ENCODE measurements at places on chromosomes 12 and 14.

DNA sequence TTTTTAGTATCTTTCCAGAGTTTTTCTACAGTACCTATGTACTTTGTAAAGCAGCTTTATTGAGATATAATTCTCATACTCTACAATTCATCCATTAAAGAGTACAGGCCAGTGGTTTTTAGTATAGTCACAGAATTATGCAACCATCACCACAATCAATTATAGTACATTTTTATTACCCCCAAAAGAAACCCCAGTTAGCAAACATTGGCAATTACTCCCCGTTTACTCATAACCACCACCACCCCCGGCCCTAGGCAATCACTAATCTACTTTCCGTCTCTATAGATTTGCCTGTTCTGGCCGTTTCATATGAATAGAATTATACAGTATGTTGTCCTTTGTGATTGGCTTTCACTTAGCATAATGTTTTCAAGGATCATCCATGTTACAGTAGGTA is 119.8 kb downstream of the KICS2 start:
- DNase-seq, result no peak

- peak; percentile 4 for DNase-seq
Observed at GRCh38 chr14:60590991-60591414, 58.3 kb downstream of the SIX1 start.

- no peak for DNase-seq
Observed at GRCh38 chr14:50832935-50833630, 2.1 kb upstream of the NIN start.

DNA sequence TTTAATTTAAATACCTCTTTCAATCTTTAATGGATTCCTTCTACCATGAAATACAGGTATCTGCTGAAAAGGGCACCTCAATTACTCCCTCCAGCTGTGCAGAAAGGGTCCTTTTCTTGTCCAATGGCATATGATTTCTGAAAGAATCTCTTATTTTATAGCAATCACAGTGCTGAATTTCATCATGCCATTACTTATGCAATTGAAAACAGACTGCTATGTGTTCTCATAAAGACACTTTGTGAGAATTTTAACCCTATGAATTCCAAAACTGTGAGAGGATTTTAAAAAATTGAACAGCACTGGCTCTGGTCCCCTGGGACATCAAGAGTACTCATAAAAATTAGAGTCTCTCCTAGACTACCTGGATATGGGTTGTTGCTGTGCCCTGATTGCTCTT is 45.9 kb upstream of the CNOT2 start:
- no peak for DNase-seq

GRCh38 chr12:92136965-92137721 is 8.5 kb downstream of the BTG1 start:
- DNase-seq, result no peak

DNA sequence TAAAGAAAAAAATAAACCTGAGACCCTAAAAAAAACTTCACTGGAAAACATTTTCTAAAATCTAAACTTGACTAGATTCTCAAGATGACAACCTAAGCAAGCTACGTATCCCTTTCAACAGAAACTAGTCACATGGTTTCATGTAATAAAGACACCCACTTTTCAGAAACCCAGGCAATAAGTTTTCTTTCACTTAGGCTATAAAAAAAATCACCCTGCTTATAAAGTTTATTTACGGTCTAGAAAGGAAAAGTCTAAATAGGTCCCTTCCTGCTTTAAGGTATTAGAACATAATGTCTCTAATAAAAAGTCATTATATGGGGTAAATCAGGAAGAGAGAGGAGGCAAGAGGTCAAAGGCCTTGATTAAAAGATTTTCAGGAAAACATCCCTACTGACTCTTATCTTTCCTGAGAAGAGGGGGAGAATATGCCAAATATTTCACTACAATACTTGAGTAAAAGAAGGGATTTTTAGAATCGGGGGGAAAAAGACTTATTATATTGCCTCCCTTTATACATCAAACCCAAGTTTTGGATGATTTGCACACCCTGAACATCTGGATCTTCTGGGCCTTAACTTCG is 9.5 kb downstream of the CLIP1 start:
- no peak for DNase-seq

DNA sequence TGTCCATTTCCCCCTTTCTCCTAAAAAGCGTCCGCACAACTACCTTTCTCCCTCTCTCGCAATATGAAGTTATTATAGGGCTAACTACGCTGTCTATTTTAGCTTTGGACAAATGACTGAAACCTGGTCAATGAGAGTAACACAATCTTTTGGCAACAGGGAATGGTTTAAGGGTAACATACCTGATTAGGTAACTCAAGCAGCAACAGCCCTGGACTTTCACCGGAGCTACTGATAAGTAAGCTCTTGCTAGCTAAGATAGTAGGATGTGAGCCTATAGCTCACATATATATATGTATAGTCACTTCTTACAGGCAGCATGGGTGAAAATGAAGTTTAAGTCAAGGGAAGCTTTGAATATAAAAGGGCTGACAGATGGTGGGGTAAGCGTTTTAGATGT is 313.0 kb downstream of the CEP128 start:
- no peak for DNase-seq

GRCh38 chr14:100683578-100683977 is 43.1 kb upstream of the DLK1 start:
- peak; percentile 39 for DNase-seq

DNA sequence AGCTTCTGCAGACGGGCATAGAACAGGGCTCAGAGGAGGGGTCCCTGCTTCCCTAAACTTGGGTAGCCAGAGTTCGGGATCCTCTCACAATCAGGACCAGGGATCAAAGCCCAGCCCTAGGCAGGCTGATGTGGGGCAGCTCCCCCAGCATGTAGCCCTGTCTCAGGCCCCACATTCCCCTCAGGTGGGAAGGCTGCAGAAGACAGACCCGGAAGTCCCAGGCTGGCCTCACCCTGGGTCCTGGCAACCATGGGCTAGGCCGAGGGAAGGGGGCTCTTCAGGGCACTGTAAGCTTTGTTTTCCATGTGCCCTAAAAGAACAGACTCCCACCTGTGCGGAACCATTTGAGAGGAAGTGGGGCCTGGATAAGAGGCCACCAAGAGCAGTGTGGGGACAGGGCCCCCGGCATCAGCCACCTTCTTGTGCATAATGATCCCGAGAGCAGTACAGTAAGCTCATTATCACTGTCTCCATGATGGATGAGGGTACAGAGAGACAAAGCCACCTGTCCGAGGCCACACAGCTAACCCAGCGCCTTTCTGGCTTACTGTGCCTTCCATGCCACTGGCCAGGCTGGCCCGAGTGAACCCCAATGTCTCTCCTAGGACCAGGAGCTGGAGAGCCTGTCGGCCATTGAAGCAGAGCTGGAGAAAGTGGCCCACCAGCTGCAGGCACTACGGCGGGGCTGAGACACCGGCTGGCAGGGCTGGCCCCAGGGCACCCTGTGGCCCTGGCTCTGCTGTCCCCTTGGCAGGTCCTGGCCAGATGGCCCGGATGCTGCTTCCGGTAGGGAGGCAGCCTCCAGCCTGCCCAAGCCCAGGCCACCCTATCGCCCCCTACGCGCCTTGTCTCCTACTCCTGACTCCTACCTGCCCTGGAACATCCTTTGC is 11.5 kb downstream of the CHGA start:
- no peak for DNase-seq

GRCh38 chr12:84913129-84913515 is 523 bp upstream of the SLC6A15 start:
- no peak for DNase-seq

GRCh38 chr14:78253986-78254385 is 83.8 kb downstream of the NRXN3 start:
- DNase-seq, result no peak

DNA sequence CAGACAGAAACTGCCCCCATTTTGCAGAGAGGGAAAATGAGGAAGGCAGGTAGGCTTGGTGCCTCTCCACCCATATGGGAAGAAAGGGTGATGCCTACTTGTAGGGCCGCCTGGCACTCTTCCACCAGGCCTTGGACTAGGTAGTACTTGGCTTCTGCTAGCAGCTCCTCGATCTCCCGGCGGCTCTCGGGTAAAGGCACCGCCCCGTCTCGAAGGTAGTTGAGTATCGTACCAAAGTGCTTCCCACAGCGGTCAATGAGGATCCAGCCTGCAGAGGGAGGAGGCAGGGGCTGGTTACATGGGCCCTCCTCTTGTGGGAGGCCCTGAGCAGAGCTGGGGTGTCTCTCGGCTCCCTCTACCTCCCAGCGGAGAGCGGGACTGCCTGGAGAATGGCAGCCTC is 16.6 kb downstream of the KCTD10 start:
- DNase-seq, result no peak

- no peak for DNase-seq
Observed at GRCh38 chr14:101102875-101103274, 199.4 kb upstream of the RTL1 start.

DNA sequence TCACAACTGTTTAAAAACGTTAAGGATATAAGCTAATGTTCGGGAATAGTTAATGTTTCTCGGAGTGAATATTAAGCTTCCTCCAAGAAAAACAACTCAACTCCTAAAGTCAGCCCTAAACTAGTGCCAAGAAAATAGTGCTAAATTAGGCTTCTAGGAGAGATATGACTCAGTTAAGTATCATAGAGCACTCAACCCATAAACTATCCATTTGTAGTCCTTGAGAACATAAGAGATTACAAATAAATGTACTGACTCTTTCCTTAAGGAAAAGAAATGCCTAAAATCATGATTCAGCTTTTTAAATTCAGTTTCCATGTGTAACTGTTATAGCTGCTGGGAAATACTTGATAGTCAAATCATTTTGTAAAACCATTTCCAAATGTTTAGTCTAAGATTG is 117.1 kb downstream of the HMGA2 start:
- no peak for DNase-seq

- DNase-seq, result no peak
Observed at GRCh38 chr12:75720812-75721641, 209.6 kb upstream of the KRR1 start.

DNA sequence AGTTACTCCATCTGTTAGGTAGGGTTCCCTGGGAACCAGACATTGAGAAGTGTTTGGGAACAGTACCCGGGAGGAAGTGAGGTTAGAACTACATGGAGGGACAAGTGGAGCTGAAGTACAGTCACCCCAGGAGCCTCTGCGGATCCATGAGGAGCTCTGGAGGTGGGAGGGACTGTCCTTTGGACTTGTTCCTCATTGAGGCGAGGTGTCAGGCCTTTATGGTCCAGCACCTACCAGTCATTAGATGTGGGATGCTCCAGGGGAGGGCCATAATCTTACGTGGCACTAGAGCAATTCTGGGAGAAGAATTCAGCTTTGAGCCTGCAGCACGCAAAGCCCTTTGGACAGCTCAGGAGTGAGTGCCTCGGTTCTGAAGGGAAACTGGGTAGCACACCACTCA is 142.8 kb downstream of the DACT1 start:
- DNase-seq, result no peak

Data from hematopoietic multipotent progenitor cell treated with erythropoietin and hydrocortisone succinate and interleukin-3 and kit ligand, for 4 days (in vitro differentiated cells).